DMS79 treated with DMSO at 0.1 percent for 48 hours (cell line): ENCODE measurements at places on chromosomes 4 and X.

DNA sequence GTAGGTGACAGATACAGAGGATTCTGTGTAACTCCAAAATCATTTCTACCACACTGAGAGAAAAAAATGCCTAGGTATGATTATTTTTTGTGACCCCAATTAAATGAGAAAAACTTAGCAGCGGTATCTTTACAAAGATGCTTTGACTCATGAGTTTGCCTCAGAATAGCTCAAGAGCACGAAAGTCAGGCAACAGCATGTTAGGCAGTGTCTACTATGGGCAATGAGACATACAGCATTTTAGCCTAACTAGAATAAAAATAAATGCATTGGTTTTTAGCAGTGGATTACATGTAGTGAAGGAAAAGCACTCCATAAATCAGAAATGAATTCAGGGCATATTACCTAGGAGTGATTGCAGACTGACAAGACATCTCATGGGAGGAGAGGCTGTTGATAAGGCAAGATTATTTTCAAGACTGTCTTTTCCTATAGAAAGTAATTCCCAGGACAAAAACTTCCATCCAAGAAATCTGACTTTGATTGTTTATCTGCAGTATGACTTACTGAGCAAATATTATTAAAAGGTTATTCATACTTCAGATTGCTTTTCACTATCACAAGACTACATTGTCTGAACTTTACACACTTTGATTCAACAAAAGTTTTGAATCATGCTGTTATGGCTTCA is 3.6 kb downstream of the ANXA10 start:
- no peak for DNase-seq

- no peak for DNase-seq
These were observed 233.2 kb downstream of the ARHGAP10 start for GRCh38 chr4:147965056-147965455.

GRCh38 chr4:128686032-128686465 is 123.5 kb upstream of the JADE1 start:
- no peak for DNase-seq

DNA sequence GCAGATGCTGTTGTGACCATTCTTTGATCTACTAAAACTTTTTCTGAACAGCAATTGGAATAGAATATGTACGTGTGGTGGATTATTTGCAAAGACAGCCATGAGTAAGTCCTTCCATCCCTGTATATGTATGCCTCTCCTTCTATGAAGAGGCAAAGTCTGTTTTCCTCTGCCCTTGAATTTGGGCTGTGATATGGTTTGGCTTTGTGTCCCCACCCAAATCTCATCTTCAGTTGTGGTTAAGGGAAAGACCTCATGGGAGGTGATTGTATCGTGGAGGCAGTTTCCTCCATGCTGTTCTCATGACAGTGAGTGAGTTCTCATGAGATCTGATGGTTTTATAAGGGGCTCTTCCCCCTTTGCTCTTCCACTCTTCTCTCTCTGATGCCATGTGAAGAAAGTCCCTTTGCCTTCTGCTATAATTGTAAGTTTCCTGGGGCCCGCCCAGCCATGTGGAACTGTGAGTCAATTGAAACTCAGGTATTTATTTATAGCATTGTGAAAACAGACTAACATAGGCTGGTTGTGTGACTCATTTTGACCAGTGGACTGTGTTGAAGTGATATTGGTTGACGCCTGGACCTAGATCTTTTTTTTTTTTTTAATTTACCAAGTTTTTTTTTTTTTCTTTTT is 108.3 kb upstream of the CAMK2D start:
- no peak for DNase-seq

DNA sequence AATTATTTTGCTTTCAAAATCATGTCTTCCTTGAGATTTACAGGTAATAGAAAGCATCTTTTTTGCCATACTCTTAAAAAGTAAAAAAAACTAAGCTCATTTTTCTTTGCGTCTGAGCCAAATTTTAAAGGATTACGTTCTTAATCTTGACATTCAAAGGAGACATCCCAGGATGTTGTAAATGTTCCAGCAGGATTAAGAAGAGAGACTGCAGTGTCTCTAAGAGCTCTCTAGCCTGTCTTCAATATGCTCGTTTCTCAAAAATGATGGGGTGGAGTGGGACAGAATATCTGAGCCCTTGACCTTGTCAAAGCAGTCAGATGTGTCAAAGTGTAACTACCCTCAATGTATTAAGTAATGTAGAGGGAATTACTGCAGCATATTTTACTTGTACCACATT is 363.3 kb downstream of the PCDH7 start:
- no peak for DNase-seq

GRCh38 chrX:49879656-49880277 is 483 bp downstream of the USP27X start:
- no peak for DNase-seq

- DNase-seq = no peak
These were observed 62.1 kb downstream of the FUNDC1 start for GRCh38 chrX:44480591-44480990.

DNA sequence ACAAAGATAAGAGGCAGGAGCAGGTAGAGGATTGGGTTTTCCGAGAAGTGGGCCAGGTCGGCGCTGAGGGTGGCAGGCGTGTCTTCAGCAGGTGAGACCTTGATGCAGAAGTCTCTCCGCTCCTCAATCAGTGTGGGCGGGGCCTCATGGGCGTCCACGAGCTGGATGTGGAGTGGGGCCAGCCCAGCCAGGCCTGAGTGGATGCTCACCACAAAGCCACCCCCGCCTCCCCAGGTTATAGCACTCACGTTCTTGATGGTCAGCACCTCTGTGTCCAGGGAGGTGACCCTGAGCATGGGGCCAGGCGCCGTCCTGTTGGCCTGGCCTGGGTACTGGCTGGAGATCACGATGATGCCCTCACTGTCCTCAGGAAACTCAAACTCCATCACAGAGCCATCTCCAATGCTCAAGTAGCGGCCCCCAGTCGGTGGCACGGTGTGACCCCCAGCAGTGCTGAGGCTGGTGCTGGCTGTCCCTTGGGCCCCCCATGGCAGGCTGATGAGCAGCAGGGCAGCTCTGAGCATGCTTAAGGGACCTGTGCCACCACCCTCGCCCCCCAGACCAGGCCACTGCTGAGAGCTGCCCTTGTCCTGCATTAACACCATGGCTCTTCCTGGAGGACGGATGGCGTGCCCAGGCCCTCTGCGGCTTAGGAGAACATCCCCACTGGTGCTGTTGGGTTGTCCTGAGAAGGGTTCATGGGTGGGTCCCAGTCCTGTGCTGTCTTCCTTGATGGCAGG is 1.9 kb downstream of the SLC10A3 start:
- no peak for DNase-seq

- DNase-seq = no peak
These were observed 49.9 kb upstream of the HELT start for GRCh38 chr4:184968366-184968765.

DNA sequence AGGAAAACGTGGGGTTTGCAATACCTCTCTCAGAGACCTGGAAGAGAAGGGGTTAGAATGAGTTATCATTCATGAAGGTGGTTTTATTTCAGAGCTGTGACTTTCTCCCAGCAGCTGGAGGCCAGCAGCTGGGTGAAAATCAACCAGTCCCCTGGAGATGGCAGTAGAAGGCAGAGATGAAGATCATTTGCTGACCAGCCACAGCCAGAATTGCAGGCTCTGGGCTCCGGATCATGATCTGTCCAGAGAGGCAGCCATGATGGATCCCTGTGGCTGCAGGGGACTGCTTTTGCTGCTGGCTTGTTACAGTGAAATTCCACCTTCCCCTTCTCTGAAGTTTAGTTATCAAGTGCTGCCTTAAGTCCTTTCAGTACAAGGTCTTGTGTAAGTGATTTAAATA is 46.9 kb upstream of the TAB3 start:
- DNase-seq = no peak
